ENCODE measurements at places on chromosomes 2 and 18. TPM values are rescaled to one million over a fixed set of nuclear protein-coding genes. Genes with fewer than 3 reads are reported as not detected.

CBLN2 gene
- 0.09 TPM for total RNA-seq

IL36A gene
- 0.09 TPM for total RNA-seq

KCNE4 gene
- not detected for total RNA-seq

SEC11C gene
- 20.8 TPM for total RNA-seq

MPHOSPH10 gene
- 21.0 TPM for total RNA-seq

SULT6B1 gene
- not detected for total RNA-seq

PPP1R1C gene
- total RNA-seq: not detected
